Activated naive CD4-positive, alpha-beta T cell treated with anti-CD3 and anti-CD28 coated beads for 36 hours (primary cell): ENCODE measurements at places on chromosomes 16 and 17.

- DNase-seq: no peak
Observed at GRCh38 chr17:49514071-49514721, 19.1 kb downstream of the NGFR start.

DNA sequence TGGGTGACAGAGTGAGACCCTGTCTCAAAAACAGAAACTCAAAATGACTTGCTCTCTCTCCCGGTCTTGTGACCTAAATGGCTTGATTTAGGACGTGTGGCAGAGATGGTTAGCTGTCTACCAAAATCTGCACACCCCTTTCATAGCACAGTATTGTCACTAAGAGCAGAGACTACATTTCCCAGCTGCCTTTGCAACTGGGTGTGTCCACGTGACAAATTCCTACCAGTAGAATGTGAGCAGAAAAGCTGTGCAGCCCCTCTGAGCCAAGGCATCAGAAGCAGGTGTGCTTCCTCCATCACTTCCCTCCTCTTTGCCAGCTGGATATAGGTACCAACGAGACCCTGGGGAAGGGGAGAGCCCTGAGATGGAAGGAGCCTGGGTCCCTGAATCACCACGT lies 25.5 kb downstream of the GPR142 start:
- no peak for DNase-seq

DNA sequence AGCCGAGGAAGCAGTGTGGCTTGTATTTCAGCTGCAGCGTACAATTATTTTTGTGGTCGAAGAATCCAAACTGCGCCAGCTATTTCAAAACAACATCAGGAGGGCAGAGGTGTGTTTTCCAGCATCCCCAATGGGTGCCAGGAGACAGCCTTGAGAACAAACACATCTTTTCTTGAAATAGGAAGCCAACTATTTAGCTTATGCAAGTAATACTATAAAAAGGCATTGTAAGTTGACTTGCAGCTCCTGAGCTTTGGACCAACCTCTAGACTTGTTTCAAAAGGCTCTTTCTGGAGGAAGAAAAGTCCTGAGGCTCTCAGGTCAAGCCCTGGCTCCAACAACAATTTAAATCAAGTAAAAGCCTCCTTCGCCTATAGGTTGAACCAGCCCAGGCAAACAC lies 86.6 kb upstream of the HNF1B start:
- DNase-seq: no peak

DNA sequence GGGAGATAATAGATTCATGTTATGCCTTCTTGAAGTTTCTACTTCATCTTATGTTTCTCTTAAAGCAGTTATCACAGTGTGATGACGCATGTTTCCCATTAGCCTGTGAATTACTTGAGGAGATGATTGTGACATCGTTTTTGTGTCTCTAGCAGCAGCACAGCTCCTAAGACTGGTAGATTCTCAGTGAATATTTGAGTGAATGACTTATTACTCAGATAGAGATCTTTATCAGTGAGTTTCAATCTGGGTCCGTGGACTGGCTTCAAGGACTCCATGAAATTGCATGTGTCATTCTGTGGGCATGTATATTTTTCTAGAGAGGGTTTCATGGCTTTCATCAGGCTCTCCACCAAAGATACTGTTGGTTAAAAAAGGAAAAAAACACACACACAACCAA lies 29.9 kb downstream of the YPEL2 start:
- DNase-seq: peak; percentile 48

- no peak for DNase-seq
Observed at GRCh38 chr17:78501241-78502036, 75.8 kb downstream of the DNAH17 start.

GRCh38 chr16:84585886-84586285 lies 32.0 kb downstream of the COTL1 start:
- no peak for DNase-seq
